ENCODE measurements at places on chromosomes 3 and 15. TPM values are rescaled to one million over a fixed set of nuclear protein-coding genes. Genes with fewer than 3 reads are reported as not detected.

The SEMA6D gene
- 4.8 TPM for total RNA-seq

The IL17RD gene
- 5.4 TPM for total RNA-seq

The SKOR1 gene
- total RNA-seq = under 0.01 TPM

The SERPINI2 gene
- total RNA-seq = not detected

The CCDC39 gene
- total RNA-seq = 0.23 TPM

The MCF2L2 gene
- 0.58 TPM for total RNA-seq

Measured in pericardium fibroblast (primary cell).